Left cardiac atrium (tissue), 4 donors: ENCODE measurements at places on chromosomes 6 and 20. TPM values are rescaled to one million over a fixed set of nuclear protein-coding genes. Genes with fewer than 3 reads are reported as not detected.
A peak's percentile ranks its signal among the peaks of the same experiment; 100 is the strongest.

Gene TOX2
- 0.73 TPM for total RNA-seq

Gene RBPJL
- not detected for total RNA-seq

- DNase-seq, result no peak
Observed at GRCh38 chr20:19802492-19803158, 44.6 kb downstream of the RIN2 start.

DNA sequence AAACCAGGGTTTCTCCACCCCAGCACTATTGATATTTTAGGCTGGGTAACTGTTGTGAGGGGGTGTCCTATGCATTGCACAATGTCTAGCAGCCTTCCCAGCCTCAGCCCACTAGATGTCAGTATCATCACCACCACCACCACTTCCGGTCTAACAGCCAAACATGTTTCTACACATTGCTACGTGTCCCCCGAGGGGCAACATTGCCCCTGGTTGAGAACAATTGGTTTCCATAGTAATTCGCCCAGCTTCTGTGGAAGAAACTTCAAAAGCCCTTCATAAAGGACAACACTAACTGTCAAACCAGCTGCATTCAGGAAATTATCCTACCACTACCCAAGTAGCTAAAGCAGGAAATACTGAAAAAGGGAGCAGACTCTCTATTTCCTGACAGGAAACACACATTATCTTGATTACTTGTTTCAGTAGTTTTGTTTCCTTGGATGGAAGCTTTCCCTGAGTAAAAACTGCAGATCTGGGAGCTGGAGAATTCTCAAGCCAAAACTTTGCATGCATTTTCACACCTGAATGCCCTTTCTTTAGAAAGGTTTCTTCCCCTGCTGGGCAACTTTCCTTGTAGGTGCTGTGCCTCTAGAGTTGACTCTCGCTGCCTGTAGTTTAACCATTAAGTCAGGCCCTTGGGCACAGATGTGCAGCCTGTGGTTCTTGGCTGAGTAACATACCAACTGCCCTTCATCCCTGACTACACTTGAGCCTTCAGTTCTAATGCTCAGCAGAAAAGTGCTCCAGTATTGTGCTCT is 23.6 kb downstream of the PKHD1 start:
- DNase-seq, result peak; percentile 25

GRCh38 chr20:51341581-51341980 is 200.9 kb downstream of the NFATC2 start:
- no peak for DNase-seq

- DNase-seq, result no peak
Observed at GRCh38 chr6:129893640-129894039, 32.5 kb upstream of the TMEM244 start.

- no peak for DNase-seq
Observed at GRCh38 chr6:161882196-161882765, 608.4 kb upstream of the AGPAT4 start.

GRCh38 chr6:75609639-75610590 is 8.2 kb downstream of the SENP6 start:
- no peak for DNase-seq

Gene GNMT
- 0.63 TPM for total RNA-seq

Gene C4B
- 235 TPM for total RNA-seq

DNA sequence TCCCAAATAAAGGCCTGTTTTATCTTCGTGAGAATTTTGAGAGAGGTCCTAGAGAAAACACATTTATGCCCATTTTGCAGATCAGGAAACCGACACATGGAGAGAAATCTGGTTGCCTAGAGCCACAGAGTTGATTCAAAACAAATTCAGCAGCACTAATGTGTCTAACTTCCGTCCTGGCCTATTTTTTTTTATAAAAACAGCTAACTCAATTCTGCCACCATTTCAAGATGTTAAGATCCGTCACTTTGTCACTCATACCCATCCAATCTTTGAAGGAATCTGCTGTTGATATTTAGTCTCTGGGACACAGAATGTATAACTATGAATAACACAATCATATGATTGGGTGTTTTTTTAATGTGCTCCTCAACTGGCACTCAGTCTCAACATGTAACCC is 611.1 kb upstream of the ARID1B start:
- DNase-seq, result no peak

- DNase-seq, result no peak
Observed at GRCh38 chr6:113960795-113961194, 10.2 kb downstream of the HDAC2 start.

Gene IMPG1
- not detected for total RNA-seq

Gene ELOVL2
- 1.2 TPM for total RNA-seq

GRCh38 chr6:150646228-150646627 is 46.5 kb downstream of the PLEKHG1 start:
- DNase-seq, result no peak

DNA sequence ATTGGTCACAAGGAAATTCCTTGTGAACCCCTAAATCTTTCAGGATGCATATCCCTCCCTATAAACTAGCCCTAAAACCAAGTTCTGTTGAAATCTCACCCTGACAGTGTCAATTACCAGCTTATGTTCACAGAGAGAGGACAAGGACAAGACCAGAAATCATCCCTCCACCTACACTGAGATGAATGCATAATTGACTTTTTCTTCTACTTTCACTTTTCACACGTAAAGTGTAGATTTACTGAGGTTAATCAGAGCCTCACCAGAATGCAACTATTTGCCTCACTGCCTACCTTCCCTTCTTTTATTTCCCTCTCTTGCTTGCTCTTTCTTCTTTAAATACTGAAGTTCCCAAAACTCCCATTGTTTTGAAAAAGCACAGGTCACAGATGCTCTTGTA is 15.3 kb upstream of the NKAIN2 start:
- DNase-seq, result no peak

DNA sequence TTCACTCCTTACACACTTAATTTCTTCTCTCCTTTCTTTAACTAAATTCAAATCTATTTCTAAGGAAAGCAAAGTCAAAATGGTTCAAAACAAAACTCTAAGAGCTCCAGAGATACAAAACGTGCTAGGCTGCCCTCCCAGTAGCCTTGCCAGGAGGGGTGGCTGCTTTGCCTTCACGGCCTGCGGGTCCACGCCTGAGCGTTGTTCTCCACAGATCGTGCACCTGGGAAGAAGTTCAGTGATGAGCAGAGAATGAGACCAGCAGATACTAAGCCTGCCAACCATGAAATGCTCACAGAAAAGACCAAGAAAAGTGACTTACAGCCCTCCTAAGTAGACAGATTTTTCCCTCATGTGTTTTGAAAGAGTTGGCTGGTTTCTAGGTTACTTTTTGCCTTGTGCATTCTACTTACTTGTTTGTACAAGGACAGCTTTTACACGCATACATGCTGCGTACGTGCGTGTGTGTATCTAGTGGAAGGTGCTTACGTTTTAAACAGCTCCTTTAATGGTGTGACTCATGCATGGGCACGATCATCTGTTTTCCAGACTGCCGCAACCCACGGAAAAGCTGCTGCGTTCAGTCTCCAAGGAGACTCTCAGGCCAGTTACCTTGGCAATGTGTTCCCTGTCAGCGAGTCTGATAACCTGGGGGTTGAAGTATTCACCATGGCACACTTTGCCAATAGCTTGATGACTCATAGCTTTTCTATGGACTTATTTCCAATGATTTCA is 32.4 kb upstream of the PBOV1 start:
- DNase-seq, result peak; percentile 71

Gene PNLDC1
- total RNA-seq, result not detected

- no peak for DNase-seq
Observed at GRCh38 chr6:106135911-106136571, 49.9 kb downstream of the PRDM1 start.

- DNase-seq, result peak; percentile 27
Observed at GRCh38 chr6:143271024-143271423, 179.5 kb downstream of the ADAT2 start.

Gene CCN5
- total RNA-seq, result 25.1 TPM

DNA sequence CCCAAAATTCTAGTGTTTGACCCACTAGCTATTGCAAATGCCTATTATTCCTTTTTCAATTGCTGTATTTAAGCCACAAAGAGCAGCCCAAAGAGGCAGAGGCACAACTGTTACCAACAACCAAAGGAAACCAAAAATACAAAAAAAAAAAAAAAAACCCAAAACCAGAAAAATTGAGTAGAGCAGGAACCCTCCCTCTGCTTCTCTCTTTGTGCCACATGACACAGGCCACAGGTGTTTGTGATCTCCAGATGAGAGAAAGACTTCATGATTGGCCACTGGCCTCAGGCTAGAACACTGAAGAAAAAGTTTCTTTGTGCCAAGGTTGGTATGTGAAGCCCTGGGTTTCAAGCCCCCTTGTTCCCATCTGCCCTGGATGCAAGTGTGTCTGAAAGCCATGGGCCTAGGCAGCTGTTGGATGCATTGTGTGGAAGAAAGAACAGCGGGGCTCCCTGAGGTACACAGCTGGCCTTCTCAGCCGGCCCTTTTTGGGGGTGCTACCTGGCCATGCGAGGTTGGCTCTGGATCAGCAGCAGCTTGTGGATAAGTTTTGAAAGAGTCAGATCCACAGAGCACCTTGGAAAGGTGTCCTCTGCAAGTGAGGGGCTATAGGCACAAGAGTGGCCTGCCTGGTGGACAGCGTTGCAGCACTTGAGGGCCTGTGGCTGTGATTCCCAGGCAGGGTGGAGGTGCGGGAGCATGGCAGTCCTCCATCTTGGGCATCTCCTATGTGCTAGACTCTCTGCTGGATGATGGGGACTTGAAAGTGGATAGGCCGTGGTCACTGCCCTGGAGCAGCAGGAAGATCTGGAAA is 204.5 kb downstream of the ZDHHC14 start:
- no peak for DNase-seq

Gene B3GALT4
- total RNA-seq, result 7.5 TPM

Gene FAXC
- 0.42 TPM for total RNA-seq

DNA sequence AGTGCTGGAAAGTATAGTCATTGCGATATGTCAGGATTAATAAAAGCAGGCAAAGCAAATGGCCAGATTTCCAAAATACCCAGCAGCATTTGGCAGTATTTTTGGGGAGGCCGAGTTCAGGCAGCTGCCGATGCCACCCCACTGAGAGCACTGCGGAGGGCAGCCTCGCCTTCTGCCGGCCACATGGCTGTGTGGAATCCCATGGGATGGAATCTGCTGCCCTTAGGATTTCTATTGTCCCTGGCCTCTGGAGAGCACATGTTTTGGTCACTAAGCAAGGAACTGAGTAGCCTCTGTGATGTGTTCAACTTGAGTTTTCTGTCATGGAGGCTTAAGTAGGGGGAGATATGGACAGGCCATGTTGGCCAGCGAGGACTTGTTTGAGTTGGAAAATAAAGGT is 123.0 kb downstream of the FARS2 start:
- no peak for DNase-seq

Gene ECT2L
- 2.8 TPM for total RNA-seq

- no peak for DNase-seq
Observed at GRCh38 chr6:26414281-26414680, 12.2 kb downstream of the BTN3A1 start.

Gene SIM1
- not detected for total RNA-seq

DNA sequence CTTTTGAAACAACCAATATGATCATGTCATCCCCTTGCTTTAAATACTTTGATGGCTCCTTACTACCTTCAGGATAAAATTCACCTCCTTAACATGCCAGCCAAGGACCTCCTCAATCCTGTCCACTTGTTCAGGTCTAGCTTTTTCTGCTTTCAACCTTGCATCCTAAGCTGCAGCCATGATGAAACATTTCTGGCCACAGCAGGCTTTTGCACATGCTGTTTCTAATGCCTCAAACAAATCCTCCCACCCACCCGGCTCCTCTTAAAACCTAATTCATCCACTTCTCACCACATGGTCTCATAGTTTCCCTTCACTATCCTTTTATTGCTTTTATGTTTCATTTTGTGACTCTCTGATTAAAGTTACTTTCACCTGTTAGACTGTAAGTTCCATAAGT is 124.6 kb downstream of the MYB start:
- DNase-seq, result no peak

DNA sequence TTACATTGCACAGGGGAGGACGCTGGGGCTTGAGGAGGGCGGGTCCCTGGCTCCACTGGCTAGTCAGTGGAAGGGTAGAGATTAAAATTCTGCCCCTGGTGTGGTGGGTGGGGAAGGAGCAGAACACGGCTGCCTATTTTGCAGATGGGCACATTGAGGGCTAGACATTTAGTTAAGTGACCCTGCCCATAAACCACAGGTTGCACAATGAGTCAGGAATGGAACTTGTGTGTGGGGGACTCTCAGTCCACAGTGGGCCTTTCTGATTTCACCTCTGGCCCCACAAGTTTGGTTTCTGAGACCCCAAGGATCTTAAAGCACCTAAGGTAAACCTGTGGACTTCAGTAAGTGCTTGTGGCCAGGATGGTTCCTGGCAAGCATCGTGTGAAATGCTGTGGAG is 22.0 kb upstream of the CCDC167 start:
- no peak for DNase-seq

DNA sequence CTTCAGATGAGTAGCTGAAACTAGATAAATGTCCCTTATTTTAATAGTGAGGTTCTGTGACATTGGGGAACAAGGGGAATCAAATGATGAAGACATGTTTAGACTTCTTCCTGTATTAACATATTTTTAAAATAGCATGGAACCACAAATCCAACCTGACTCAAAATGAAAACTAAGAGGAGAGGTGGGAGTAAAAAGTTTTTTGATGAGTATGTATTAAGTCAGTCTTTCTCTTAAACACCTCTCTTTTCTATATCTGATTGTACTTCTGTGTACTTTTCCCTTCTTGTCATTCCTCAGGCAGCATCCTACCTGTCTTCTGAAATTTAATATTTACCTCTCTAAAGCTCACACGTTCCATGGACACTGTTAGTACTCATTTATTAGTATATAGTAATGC is 8.7 kb upstream of the SDHAF4 start:
- DNase-seq, result no peak

Gene HLA-DQA1
- total RNA-seq, result 7.7 TPM

Gene SIRPA
- 46.2 TPM for total RNA-seq

DNA sequence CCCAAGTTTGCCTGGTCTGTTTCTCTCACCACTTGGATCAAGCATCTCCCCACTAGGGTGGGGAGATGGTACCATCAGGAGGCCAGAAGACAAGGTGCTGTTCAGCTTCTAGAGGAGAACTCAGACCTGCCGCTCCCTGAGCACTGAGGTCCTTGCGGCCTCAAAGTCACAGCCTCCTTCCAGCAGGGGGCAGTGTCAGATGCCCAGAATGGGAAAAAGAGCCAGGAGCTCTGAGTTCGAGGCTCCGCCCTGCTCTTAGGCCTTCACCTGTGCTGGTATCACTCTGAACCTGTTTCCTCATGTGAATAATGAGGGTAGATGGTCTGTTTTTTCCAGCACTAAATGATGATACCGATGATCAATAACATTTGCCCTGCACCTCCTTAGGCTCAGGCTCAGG is 68.7 kb downstream of the TOX2 start:
- DNase-seq, result no peak
